ENCODE measurements at places on chromosomes 7 and 10. TPM values are rescaled to one million over a fixed set of nuclear protein-coding genes. Genes with fewer than 3 reads are reported as not detected.

Gene CALML3
- total RNA-seq = not detected

Gene IL6
- total RNA-seq = 0.64 TPM

Gene TFEC
- total RNA-seq = not detected

Gene TLX1
- total RNA-seq = not detected

Gene CPED1
- 0.16 TPM for total RNA-seq

Gene GPR146
- total RNA-seq = 26.5 TPM

Gene CCDC172
- not detected for total RNA-seq

Gene SPDYE2
- total RNA-seq = not detected

- DNase-seq = no peak
Measured at GRCh38 chr10:98713586-98713985, 266.9 kb upstream of the HPS1 start.

DNA sequence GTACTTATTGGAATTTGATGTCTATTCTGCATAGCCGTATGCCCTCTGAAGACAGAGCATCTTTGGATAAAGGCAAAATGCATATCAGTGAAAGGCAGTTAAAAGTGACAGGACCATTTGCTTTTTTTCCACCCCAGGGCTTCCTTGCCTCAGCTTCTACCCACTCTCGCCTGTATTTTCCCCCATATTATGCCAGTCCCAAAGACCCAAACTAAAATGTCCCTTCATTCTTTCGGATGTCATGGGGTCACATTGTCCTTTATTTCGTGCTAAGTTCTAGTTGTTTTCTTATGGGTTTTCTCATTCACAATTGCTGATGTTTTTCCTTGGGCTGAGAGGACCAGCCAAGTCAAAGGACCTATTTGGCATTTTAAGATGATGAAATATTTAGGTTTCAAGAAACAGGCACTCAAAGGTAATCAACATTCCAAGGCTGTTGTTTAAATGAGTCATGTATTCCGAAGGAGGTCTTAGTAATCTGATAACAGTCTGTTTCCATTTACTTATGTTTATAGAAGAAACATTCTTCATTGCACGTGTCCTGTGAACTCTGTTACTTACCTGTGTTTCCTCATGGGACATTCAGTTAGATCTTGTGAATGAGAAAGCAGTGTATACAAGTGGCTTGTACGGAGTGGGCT lies 74.1 kb downstream of the DNAH11 start:
- no peak for DNase-seq

- DNase-seq = no peak
Measured at GRCh38 chr10:132659206-132660091, 121.9 kb downstream of the INPP5A start.

DNA sequence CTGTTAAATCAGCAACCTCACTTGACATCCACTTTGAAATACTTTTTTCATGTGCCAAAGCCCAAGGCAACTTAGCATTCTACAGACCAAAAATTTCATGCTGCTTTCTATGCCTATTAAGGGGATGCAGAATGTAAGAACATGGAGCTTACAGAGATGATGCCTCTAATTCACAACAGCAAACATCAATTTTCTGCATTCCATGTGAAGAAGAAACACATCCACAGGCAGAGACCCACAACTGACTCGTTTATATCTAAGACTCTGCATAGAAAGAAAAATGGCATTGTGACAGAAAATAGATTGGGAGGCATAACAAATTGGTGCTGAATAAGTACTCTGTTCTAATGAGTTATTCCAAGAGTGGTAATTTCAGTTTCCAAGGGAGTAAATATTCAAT lies 107.6 kb downstream of the SGMS1 start:
- DNase-seq = no peak

DNA sequence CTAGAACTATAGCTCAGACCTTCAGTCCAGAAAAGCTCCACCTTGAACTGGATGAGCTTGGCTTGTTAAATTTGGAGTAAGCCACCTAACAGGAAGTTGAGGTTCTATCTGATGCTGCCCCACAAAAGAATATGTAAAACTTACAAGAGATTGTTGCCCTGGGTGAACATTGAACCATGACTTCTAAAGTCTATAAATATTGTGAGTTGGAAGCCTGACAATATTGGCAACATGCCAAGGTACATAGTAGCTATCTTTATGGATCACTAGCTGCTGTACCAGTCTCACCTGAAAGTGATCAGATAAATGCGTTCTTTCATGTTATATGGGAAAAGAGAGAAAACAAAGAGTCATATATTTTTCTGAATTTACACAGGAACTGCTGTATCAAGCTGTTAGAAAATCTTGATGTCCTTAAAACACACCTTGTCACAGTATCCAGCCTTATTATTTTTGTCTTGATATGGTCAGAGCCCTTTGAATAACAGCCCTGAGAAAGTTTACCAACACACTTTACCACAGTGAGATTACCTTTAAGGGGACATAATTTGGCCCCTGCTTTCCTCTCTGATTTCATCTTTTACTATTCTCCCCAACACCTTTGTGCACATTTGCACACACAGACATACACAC lies 92.0 kb downstream of the LSMEM1 start:
- no peak for DNase-seq

GRCh38 chr10:13074563-13075451 lies 25.2 kb upstream of the OPTN start:
- no peak for DNase-seq

DNA sequence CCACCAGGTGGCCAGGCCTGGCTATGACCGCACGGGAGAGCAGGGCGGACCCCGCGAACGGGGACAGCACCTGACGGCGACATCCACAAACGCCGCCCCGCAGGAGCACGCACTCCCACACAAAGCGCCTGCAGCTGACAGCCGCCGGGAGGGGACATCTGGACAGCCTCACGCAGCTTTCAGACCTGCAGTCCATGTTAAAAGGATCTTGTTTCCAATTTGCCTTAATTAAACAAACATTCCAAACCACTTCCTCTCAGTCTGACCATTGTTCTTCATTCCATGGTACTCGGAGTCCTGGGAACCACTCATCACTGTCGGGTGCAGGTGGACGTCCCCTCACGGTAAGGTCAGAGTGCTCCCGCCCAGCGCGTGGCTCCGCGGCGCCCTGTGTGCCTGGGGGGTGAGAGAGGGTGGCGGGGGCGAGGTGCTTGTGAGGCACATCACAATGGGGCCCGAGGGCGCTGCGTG lies 5.9 kb upstream of the GPER1 start:
- no peak for DNase-seq

- no peak for DNase-seq
Measured at GRCh38 chr7:13933091-13933490, 56.4 kb downstream of the ETV1 start.

DNA sequence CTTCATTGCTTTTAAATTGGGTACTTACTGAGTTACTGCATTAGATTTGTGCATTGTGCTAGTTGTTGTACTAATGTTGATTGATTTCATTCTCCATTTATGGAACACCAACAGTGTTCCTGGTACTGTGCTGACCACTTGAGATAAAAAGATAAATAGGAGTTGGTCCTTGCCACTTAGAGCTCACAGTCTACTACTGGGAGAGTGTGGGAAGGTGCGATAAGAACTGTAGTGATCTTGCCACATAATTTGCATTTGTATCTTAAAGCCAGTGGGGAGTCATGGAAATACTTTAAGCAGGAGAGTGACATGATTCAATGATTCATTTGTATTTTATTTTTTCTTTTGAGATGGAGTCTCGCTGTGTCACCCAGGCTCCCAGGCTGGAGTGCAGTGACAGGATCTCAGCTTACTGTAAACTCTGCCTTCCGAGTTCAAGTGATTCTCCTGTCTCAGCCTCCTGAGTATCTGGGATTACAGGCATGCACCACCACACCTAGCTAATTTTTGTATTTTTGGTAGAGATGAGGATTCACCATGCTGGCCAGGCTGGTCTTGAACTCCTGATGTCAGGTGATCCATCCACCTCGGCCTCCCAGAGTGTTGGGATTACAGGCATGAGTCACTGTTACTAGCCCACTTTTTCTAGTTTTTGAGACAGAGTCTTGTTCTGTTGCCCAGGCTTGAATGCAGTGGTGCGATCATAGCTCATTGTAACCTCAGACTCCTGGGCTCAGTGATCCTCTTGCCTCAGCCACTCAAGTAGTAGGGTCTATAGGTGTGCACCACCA lies 51.2 kb upstream of the TMEM248 start:
- DNase-seq = no peak

DNA sequence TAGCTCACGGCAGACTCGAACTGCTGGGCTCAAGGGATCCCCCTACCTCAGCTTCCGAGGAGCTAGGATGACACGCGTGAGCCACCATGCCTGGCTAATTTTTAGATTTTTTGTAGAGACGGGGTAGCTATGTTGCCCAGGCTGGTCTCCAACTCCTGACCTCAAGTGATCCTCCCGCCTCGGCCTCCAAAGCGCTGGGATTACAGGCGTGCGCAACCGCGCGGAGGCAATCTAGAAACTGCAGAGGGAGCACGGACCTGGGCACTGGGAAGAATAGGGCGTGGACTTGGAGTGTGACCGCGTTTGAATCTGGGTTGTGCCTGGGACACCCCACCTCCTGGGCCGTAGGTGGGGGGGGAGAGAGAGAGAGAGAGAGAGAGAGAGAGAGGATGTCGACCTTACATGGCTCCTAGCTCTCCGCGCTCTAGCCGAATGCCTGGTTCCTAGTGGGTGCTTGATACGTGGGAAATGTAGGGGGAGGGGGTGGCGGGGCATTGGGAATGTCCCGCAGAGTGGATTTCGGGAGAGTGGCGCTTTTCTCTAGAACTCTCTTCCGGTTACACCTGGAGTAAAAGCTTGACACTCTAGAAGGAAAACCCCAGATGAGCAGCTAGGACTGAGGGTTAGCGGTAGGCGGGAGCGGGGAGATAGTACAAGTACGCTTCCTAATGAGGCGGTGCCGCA lies 1.2 kb upstream of the MAP3K8 start:
- no peak for DNase-seq

Measured in naive thymus-derived CD4-positive, alpha-beta T cell (primary cell).